ENCODE measurements at places on chromosomes 2 and 18. TPM values are rescaled to one million over a fixed set of nuclear protein-coding genes. Genes with fewer than 3 reads are reported as not detected.

DNA sequence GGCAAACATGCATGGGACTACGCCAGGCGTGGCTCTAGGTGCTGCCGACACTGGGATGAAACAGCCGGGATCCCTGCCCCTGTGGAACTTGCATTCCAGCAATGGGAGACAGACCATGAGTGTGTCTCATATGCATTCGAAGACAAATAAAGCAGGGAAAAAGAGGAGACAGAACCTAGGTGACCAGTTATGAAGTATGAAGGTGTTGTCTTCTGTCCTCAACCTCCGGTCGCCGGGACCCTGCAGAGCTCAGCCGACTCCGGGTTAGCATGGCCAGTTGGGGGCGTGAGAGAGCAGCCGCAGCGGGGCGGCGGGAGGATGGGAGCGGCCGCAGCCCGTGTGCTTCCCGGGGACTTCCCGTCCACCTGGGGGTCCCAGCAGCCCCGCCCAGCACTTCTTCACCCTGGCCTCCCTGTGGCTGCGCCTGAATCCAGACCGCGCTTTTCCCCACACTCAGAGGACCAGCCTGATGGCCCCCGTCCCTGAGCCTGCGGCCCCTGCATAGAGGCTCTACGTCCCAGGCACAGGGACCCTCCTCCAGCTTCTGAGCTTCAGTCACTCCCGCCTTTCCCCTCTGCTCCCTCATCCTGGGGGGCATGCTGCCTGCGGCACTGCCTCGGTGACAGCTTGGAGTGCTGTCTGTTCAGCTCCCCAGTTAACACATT, 11.4 kb downstream of the ID2 start:
- DNase-seq = no peak

GRCh38 chr18:61612517-61612916, 279.3 kb downstream of the CDH20 start:
- no peak for DNase-seq

DNA sequence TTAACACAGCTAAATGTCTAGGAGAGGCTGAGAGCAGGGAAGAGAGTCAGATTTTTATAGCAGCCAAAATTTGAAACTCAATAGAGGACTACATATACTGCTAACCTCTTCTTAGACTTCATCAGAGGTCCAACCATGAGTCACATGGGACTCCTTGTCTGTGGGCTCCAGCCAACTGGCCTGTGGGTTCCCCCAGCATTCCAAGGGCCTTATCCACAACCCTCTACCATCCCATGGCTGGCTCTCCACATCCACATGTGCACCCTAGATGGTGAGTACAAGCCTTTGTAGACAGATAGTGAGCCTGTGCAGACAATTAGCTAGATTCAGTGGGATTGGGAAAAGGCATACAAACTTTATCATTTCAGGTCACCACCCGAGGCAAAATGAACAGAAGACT, 901.9 kb upstream of the ZEB2 start:
- DNase-seq = peak; percentile 67

GRCh38 chr2:102848366-102848839, 86.6 kb downstream of the TMEM182 start:
- DNase-seq = peak; percentile 73

DNA sequence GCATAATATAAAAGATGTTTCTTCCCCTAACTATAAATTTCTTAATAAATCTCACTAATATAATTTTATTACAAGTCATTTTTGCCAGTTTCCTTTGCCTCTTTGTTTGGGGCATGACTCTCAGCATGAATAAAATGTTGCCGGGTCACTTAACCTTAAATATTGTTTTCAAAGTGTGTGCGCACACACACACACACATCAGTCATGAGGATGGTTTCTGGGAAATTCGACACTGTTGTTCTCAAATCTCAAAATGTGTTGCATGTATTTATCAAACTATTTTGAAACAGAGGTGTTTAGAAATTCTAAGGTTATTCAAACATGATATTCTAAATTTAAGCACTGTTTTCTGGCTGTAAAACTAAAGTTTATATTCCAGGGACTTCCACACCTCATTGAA, 31.5 kb downstream of the FAP start:
- DNase-seq = no peak

DNA sequence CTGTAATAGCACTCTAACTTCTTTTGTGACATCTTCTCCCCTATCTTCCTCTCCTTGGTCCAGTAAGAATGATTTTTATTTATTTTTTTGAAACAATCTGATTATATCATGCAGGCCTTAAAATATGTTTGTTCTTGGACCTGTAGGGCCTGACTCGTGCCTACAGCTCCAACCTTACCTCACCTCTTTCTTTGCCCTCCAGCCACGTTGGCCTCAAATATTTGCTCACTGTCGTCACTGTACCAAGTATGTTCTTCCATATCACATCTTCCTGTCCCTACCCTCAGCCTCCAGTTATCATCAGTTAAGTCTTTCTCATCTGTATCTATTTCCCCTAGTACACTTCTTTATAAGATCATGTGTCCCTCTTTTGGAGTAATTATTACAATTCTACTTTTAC, 125.5 kb downstream of the CDH7 start:
- no peak for DNase-seq

DNA sequence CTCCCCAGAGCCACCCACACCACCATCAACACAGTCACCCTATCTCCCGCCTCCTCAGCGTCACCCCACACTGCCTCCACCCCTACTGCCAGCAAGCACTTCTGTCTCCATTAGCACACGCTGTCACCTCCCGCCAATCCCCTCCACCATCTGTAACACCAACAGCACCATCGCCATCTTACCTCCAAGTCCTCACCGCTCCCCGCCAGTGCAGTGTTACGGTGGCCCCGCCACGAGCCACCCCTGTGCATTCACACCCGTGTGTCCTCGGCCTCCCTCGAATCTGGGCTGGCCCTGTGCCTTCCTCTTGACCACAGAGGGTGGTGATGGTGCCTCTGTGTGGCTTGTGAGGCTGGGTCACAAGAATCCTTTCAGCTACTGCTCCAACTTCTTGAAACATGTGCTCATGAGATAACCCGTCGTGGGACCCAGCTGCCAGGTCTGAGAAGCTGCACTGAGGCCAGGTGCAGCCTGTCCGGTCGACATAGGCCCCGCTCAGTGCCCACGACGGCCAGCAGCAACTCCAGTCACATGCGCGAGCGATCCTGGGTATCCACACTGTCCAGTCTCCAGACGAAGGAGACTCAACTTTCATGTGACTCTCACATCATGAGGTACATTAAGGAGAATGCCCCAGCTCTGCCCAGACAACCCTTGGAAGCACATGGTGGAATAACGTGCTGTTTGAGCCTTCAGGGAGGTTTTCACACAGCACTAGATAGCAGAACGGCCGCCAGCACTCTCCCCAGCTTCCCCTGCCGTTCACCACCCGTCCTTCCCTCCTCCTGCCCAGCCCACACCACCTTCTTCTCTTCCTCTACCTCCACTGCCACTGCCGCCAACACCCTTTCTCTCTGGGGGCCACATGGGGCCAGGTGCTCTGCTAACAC, 72.6 kb upstream of the ASB18 start:
- DNase-seq = no peak

DNA sequence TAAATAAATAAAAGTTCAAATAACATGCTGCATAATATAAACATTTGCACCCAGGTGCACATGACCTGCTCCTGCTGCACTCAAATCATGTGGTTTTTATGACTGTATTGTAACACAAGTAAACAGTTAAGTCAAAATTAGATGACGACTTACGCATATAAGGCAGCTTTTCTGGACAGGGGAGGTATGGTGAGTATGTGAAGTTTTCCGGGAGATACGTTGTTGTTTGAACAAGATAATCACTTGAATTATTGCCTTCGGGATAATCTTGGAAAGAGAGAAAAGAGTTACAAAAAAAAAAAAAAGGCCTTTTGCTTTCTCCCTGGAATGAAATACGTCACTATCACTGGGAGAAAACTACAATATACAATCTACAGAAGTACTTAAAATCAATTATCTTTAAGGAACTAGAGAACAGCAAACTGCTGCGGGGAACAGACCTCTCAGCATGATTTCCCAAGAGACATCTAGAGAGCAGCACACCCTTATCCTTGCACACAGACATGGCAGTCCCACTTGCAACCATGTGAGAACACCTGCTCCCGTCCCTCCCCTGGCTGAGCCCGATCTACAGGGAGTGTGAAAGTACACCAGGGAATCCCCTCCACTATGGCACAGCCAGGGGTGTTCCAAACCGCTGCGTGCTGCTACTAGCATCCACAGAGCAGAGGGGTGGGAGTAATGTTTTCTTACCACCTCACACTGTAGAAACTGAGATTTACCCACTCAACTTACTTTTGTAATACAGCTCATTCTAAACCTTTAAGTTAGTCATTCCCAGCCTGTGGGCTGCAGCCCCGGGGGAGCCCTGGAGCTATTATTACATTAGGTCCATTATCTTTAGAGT, 26.3 kb downstream of the B4GALT6 start:
- DNase-seq = no peak

- DNase-seq = no peak
These were observed 61.6 kb downstream of the CCDC93 start for GRCh38 chr2:117952228-117952627.

GRCh38 chr18:46482831-46483230, 174.2 kb downstream of the LOXHD1 start:
- no peak for DNase-seq

GRCh38 chr2:102301867-102302362, 9.4 kb upstream of the IL1RL1 start:
- DNase-seq = peak; percentile 9

GRCh38 chr2:1744446-1745170, at the start of gene PXDN:
Gene PXDN, minus strand, starts transcription at chr2:1744515. Its CDS starts 60 bp downstream, at chr2:1744455.
- DNase-seq = peak; percentile 79

GRCh38 chr18:58207520-58208152, 163.6 kb downstream of the NEDD4L start:
- DNase-seq = no peak

Gene ITGA4
- 78.1 TPM for total RNA-seq
